ENCODE measurements at places on chromosomes 1 and 21. TPM values are rescaled to one million over a fixed set of nuclear protein-coding genes. Genes with fewer than 3 reads are reported as not detected.

GPR25 gene
- not detected for polyA plus RNA-seq

FAM151A gene
- polyA plus RNA-seq = not detected

SPRR2E gene
- not detected for polyA plus RNA-seq

SLC44A3 gene
- polyA plus RNA-seq = 1.1 TPM

SEMA6C gene
- polyA plus RNA-seq = 1.5 TPM

HEYL gene
- polyA plus RNA-seq = 0.50 TPM

MYBPH gene
- not detected for polyA plus RNA-seq

CNR2 gene
- not detected for polyA plus RNA-seq

CLIC6 gene
- 0.04 TPM for polyA plus RNA-seq

SELL gene
- polyA plus RNA-seq = 0.05 TPM

OR2T10 gene
- not detected for polyA plus RNA-seq

GJB5 gene
- polyA plus RNA-seq = not detected

GRCh38 chr1:234550341-234551031 lies 59.5 kb downstream of the IRF2BP2 start:
- no peak for DNase-seq

DNA sequence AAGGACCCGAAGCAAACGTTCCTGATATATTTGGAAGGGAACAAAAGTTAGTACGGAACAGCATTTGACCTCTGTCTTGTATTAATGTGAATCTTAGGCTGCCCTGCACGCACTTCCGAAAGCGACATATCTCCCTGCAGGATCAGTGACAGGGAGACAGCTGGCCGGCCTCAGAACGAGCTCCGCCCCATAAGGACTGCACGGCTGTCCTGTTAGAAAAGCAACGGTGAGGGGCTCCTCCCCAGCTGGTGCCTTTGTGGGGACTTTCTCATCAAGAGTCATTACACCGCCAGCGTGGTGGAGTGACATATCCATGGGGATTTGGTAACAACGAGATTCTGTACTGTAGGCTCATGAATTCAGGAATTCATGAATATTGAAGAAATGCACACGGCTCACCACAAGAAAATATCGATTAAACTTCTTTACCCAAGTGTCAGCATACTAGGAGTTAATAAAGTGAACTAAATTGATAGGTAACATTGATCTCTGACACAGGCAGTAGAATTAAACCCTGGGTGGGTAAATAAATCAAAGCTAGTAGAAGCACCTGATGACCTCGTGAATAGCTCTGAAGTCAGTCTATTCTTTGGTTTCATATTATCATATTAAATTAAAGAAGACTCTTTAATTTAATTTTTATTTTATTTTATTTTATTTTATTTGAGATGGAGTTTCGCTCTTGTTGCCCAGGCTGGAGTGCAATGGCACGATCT lies 8.1 kb upstream of the GREM2 start:
- no peak for DNase-seq

- peak; percentile 62 for DNase-seq
Measured at GRCh38 chr21:26194326-26194725, 23.8 kb upstream of the APP start.

- no peak for DNase-seq
Measured at GRCh38 chr1:222521299-222522104, 26.4 kb downstream of the HHIPL2 start.

GRCh38 chr21:29219165-29219770 lies 79.5 kb upstream of the BACH1 start:
- DNase-seq = no peak

GRCh38 chr1:1760715-1761114 lies 17.6 kb downstream of the NADK start:
- no peak for DNase-seq

DNA sequence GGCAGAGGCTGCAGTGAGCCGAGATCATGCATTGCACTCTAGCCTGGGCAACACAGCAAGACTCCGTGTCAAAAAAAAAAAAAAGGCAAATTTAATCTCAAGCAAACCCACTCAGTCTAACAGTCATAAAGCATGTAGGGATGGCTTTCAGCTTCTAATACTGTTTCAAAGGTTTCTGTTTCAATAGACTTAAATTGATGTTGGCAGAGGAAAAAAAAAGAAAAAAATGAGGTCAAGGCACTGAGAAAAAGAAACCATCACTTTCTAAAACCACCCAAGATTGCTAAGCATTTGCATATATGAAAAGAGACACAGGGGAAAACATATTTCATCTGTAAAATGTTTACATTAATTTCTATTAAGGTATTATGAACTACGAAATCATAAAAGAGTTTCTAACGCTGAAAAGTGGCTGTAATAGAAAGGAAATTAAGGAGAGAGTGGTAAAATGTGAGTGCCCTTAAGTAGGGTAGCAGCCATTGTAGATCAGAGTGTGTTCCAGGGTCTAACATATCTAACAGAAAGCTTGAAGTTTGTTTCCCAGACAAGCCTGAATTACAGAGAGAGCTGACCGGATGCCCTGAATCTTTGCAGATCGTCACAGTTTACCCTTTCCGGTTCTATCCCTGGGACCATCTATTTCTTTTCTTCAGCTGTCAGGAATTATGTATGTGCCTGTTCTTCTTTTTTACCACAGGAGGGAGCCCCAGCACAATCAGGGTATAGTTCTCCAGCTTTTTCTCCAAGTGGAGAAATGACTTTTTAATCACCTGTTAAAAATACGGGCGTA lies 70.0 kb downstream of the PLD5 start:
- DNase-seq = no peak

- no peak for DNase-seq
Measured at GRCh38 chr1:76240316-76240715, 165.8 kb downstream of the ST6GALNAC3 start.

- no peak for DNase-seq
Measured at GRCh38 chr1:110765640-110766335, 91.0 kb upstream of the KCNA3 start.

- DNase-seq = no peak
Measured at GRCh38 chr1:53643881-53644390, 95.0 kb downstream of the GLIS1 start.

DNA sequence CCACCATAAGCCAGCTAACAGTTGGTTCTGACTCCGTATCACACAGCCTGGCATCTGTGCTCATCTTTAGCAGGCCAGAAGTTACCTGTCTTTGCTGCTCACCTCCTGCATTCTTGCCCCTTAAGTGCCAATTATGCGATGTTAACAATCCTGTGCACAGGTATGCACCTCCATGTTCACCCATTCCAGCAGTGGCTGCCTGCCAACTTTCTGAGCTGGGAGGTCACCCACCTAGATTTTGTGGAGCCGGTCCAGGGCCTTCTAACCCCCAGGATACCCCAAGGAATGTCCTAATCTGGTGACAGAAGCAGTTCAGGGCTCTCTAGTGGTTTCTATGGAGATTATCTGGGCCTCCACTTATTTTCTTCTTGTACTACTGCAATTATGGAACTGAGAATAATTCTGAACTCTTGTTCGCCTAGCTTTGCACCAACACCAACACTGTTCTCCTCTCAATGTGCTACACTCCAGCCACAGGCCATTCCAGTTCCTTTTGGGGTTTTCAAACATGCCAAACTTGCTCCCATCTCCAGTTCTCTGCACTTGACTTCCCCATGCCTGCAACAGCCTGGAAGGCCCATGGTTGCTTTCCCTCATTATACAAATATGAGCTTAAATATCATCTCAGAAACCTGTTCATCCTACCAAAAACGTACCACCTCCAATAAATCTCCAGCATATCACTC lies 9.0 kb downstream of the BCAR3 start:
- no peak for DNase-seq

- DNase-seq = no peak
Measured at GRCh38 chr1:94554580-94554979, 13.0 kb upstream of the F3 start.

DNA sequence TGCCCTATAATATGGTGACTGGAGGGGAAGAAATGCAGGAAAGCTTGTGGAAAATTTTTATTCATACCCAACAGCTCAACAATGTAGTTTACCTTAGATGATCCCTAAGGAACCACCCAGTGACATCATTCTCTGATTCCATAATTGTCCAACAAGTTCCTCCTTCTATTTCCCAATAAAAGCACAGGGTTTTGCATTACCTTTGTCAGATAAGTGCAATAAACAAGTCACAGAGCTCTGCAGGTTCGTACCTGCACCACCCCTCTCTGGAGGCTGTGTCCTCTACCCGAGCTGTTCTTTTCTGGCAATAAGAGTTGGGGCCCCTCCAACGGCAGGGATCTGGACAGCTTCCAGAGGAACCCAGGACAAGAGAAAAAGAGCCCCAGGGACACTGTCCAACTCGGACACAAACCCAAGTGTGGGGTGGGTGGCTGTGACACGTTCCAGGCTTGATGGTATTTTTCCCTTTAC lies 38.8 kb downstream of the RCAN1 start:
- DNase-seq = no peak

DNA sequence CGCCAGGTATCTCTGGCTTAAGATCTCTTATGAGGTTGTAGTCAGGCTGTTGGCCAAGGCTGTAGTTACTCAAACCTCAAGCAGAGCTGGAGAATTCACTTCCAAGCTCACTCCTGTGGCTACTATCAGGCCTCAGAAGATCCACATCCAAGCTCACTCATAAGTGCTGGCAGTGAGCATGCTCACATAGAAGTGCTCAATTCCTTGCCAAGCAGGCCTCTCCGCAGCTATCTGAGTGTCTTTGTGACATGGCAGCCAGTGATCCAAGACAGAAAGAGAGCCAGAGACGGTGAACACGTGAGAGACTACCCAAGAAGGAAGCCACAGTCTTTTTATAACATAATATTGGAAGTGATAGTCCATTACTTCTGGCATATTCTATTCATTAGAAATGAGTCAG lies 278.2 kb downstream of the PAPPA2 start:
- no peak for DNase-seq

- DNase-seq = no peak
Measured at GRCh38 chr1:175678471-175678870, 64.9 kb downstream of the TNR start.

GRCh38 chr1:92203105-92203504 lies 14.6 kb upstream of the C1orf146 start:
- no peak for DNase-seq

GRCh38 chr1:197272791-197273190 lies 4.7 kb downstream of the CRB1 start:
- DNase-seq = no peak

DNA sequence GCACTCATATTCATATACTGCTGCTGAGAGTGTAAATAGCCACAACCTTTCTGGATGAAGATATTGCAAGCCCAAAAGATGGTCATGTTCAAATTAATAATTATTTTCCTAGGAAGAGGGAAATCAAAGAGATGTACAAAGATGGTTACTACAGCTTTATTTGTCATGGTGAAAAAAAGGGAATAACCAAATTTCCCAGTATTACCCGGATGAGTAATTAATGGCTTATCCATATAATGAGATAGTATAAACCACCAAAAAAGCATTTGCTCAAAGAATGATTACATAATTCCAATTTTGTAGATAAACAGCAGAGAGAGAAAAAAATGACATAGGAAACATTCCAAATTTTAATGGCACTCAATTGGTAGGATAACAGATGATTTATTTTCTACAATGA lies 165.6 kb downstream of the C1orf21 start:
- DNase-seq = no peak

GRCh38 chr1:197171531-197171930 lies 25.1 kb upstream of the ASPM start:
- no peak for DNase-seq

DNA sequence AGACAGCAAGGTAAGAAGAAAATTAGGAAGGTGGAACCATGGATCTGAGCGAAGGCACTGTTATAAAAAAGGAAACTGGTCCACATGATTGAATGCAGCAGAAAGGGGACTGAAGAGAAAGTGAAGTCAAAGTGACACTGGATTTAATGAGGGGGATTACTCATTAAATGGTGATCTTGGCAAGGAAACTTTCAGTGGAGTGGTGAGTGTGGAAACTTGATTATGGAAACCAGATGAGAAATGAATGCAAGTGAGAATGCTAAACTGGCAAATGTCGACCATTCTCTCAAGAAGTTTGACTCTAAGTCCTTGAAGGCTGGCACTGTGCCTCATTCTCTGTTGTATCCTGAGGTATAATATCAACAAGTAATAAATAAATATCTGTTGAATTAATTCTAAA lies 23.3 kb downstream of the COLGALT2 start:
- no peak for DNase-seq

DNA sequence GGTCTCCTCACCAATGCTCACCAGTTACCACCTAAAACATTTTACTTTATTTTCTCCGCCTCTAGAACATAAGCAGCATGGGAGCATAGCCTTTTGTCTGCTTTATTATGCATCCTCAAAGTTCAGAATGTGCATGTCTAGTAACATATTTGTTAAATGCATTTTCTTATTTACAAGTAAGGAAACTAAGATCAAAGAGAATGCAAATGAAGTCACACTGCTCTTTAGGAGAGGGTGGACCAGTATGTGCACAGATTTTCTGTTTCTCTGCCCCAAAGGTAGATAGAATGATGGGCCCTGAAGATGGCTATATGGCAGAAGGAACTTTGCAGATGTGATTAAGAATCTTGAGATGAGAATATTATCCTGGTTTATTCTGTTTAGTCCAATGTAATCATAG lies 9.7 kb upstream of the WARS2 start:
- no peak for DNase-seq

DNA sequence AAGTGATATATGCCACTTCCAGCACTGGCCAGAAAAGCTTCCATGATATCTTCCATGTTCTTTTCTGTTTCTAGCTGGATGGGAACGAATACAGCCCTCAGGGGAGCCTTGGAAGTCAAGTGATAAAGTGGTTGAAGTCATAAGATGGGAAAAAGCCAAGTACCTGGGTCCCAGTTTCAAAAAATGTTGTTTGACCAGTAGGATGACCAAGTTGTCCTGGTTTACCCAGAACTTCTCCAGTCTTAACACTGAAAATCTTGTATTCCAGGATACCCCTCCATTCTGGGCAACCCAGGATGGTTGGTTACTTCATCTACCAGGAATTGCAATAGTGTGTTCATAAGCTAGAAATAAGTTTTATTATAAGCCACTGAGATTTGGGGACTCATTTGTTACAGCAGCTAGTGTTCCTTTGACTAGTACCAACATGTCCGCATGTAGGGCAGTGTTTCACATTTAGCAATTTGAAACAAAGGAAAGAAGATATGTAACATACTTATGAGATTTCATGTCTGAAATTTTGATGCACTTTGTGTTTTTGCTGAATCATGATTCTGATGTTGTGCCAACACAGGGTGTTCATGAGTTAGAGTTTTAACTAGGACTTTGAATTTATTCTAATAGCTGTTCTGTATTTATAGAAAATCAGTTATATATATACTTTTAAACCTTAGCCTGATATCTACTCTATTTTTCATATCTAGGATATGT lies 139.9 kb downstream of the TPR start:
- no peak for DNase-seq

DNA sequence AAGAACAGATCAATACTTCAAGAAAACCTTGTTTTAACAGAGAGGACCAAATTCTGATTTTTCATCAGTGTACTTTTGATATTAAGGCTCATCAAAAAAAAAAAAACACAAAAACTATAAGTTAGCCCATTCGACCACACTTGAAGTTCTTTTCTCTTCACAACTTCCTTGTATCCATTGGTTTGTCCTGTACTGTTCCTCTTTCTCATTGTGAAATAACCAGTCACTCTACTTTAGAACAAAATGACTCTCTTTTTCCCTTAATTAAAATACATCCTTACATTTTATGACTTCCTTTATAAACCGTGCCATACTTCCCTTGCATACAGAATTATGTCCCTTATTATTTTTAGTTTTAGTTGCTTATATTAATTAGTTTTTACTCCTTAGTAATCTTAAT lies 8.4 kb downstream of the QSOX1 start:
- no peak for DNase-seq

- DNase-seq = no peak
Measured at GRCh38 chr1:245999697-246000637, 507.1 kb downstream of the SMYD3 start.

All from BJ (cell line).